ENCODE measurements at places on chromosomes 2 and 18.

GRCh38 chr2:207154556-207155510 lies 10.9 kb downstream of the KLF7 start:
- no peak for DNase-seq

DNA sequence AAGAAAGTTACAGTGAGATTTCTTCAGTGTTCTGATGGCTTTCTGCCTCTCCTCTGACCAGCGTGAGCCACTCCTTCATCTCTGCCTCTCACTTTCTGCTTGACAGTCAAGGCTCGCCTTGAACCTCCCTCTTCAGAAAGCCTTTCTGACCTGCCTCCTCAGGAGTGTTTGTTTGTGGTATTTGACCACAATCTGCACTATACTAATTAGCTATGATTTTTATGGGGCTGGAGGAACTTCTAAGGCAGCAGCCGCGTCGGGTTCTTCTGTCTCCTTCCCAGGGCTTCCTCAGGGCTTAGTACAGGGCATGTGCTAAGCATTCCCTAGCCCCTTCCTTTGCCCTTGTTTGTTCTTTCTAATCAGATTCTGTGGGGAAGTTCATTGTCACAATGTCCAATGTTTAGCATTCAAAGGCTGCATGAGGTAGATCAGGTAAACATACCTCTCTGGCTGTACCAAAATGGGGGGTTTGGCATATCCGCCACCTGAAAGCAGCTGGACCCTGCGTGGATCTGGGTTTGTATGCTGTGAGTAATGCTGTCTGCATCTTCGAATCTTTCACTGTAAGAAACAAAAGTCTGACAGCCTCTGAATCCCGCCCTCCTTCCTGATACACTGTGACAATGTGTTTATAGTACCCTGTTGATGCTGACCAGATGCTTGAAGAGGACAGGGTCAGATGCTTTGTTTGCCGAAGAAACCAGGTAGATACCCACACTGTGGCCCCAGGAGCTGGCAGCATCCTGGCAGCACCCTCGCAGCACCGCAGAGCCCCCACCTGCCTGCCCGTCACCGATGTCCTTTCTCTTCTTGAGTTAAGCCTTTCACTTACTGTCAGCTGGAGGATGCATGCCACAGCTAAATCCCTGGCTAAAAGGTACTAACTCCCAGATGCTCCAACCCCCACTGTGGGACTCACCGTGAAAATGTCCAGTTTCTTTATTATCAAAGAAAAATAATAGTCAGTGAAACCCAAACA lies 260.8 kb upstream of the HDAC4 start:
- no peak for DNase-seq

DNA sequence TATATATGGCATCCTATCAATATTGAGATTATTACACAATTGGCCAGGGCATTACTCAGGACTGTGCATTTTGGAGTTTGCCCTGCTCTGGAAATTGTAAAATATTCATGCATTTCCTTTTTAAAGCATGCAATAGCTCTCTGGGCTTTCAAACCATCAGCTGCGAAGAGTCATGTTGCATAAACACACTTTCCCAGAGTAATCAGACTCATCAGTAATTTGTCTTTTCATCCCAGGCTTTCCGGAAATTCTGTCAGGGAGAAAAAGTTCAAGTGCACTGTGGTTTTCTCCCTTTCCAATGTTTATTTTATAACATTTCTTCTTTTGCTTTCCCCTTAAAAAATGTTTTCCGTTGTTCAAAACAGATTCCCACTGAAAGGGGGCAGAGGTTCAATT lies 38.9 kb upstream of the FHL2 start:
- no peak for DNase-seq

DNA sequence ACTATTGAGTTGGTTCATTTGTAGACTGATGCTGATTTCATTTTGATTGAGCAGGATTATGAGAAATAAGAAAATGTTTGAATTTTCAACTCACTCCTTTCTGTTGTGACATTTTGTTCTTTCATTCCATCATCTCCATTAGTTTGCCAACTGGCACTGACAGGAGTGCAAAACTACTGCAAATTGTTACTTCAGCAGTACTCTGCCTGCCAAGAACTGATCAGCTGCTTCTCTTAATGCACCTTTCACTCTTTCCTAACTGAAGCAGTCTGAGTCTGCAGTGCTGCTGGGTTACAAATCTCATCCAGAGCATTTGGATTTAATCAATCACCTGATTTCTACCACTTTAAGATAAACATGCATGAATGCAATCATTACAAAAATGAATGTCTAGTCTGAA lies 70.9 kb downstream of the TMEFF2 start:
- DNase-seq: no peak

DNA sequence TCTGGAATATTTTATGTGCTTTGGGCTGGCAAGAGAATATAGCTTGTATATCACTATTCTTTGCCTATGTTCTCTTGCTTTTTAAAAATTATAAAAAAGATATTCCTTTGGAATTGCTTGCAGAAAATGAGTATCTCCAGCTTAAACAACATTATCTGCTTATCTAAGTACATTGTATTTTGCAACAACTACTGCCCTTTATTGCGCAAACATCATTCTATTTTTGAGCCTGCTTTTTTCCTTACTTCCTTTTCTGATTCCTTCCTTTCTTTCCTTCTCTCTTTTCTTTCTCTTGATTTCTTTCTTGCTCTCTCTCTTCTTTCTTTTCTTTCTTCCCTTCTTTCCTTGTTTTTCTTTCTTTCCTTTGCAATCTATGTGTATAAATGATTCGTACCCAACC lies 74.0 kb downstream of the UNC80 start:
- no peak for DNase-seq

DNA sequence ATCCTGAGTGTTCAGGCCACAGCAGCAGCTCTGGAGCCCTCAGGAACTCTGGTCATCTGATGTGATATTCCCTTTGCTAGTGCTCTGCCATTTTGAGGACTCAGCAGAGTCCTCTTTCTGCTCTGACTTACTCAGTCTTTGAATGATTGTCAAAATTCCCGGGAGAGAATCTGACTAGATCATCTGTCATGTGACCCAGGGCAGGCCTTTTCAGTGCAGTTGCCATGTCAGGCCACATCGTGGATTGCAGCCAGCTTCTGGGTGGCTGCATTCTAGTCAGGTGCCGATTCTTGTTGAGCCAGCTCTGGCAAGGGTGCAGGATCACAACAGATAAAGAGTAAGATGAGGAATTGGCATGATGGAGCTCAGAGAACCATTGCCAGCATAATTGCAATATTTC lies 795.6 kb downstream of the CPS1 start:
- DNase-seq: no peak

DNA sequence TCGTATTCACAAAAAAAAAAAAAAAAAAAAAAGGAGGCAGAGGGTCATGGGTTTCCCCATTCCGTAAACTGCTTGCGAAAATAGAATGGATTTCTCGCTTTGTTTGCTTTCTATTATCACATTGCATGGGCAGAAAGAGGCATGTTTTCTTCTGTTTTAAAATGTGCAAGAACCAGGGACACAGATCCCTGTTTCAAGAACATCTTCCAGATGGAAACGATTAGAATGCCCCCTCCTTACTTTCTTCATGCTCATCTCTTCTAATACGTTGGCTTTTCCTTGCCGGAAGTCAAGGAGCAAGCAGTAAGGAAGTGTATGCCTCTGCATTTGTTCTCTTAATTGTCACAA lies 51.0 kb upstream of the ZNF516 start:
- DNase-seq: no peak
